ENCODE measurements at places on chromosomes 7 and 10. TPM values are rescaled to one million over a fixed set of nuclear protein-coding genes. Genes with fewer than 3 reads are reported as not detected.

DNA sequence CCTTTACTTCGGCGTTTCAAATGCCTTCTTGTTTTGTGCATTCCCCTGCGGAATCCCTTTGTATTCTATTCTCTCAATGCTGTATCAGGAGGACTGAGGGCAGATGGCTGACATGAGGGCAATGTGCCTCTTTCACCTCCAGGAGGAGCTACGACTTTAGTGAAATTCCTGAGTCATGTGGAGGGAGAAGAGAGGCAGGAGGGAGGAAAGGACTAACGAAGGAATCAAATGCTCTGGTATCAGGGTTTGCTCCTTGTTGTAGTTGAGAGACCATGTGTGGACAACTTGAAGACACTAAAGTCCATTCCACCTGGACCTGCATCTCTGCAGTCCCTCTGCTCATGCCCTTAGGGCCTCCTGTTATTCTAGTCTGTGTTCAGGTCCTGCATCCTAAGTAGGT, 40.2 kb upstream of the PRSS58 start:
- H3K36me3 ChIP-seq = no peaks in the 10 kb centered on the region
- H3K4me3 ChIP-seq = no peak overlapping the region
- H3K27me3 ChIP-seq = no peaks in the 10 kb centered on the region
- DNase-seq = no peak

The TBL2 gene
- total RNA-seq = 47.9 TPM

The CYP26A1 gene
- total RNA-seq = not detected

The PTPRZ1 gene
- total RNA-seq = 2.4 TPM

DNA sequence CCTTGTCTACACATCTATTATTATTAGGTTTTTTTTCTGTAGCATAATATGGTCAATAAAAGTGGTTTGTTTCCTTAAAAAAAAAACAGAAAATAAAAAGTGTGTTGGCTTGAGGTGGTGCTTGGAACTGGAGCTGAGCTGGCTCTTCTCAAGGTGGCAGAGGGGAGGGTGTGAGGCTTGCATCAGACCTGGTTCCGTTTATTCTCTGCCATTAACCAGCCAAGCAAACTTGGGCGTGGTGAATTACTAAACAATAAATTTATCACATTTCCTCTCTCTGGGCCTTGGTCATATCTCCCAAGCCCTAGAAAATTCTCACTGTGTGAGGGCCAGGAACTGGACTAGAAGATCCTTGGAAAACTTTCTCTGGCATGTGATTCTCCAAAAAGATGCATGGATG, 427.5 kb upstream of the MKI67 start:
- no peaks in the 10 kb centered on the region for H3K36me3 ChIP-seq
- no peaks in the 10 kb centered on the region for H3K4me1 ChIP-seq
- H3K27ac ChIP-seq = no peak overlapping the region
- no peaks in the 10 kb centered on the region for H3K27me3 ChIP-seq
- DNase-seq = no peak
- H3K4me3 ChIP-seq = no peak overlapping the region

- H3K27me3 ChIP-seq = no peaks in the 10 kb centered on the region
- H3K4me1 ChIP-seq = no peaks in the 10 kb centered on the region
- H3K27ac ChIP-seq = no peak overlapping the region
- no peak overlapping the region for H3K4me3 ChIP-seq
- H3K36me3 ChIP-seq = no peaks in the 10 kb centered on the region
- no peak for DNase-seq
Measured at GRCh38 chr7:93242106-93242505, 9.9 kb downstream of the VPS50 start.

The TAS2R5 gene
- total RNA-seq = 1.2 TPM

The ZPBP gene
- total RNA-seq = not detected

The AKR1C8 gene
- not detected for total RNA-seq

The GFRA1 gene
- 19.5 TPM for total RNA-seq

DNA sequence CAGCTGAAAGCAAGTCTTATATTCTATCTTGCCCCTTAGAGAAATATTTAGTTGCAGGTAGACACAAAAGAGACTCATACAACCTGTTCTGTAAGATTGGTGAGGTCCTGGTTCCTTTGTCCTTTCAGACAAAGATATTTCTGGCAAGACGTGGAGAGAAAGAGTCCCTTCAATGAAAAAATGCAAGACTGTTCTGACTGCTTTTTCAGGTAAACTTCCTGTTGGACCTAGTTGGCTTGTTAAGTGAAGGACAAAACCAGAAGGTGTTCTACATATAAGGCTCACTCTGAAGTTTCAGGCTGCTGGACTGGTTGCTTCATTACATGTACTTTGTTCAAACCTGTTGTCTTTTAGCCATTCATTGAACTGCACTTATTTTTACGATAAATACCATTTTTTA, 119.0 kb upstream of the PTPRZ1 start:
- no peaks in the 10 kb centered on the region for H3K27me3 ChIP-seq
- no peaks in the 10 kb centered on the region for H3K36me3 ChIP-seq
- no peak overlapping the region for H3K4me3 ChIP-seq
- H3K27ac ChIP-seq = no peak overlapping the region
- no peaks in the 10 kb centered on the region for H3K4me1 ChIP-seq
- no peak for DNase-seq

DNA sequence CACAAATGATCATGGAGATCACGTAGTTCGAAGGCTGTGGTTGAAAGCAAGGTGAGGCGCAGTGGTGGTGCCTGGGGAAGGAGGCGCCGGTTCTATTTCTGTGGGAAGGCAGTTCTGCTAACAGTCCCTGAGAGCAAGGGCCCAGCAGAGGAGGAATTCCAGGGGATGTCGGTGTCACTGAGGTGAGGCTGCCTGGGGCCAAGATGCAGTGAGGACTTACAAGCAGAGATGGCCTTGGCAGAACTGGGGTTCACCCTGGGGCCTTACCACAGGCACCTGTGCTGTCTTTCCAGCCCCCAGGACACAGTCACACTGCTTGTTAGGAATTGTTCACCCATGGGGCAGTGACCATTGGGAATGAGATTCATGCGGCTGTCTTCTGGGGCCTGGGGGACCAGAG, 26.7 kb downstream of the GBX1 start:
- no peaks in the 10 kb centered on the region for H3K27me3 ChIP-seq
- peaks cover 17% of the 10 kb centered on the region for H3K36me3 ChIP-seq
- no peak overlapping the region for H3K4me3 ChIP-seq
- peak; percentile 4 for DNase-seq
- H3K4me1 ChIP-seq = no peaks in the 10 kb centered on the region

The HOXA11 gene
- 6.4 TPM for total RNA-seq

The SPDYE2B gene
- not detected for total RNA-seq

The GIMAP7 gene
- 7.5 TPM for total RNA-seq

The SLC26A3 gene
- total RNA-seq = 1,864 TPM

GRCh38 chr10:33794460-33794859, 460.0 kb upstream of the NRP1 start:
- H3K4me1 ChIP-seq = peaks cover 5% of the 10 kb centered on the region
- no peak overlapping the region for H3K27ac ChIP-seq
- no peaks in the 10 kb centered on the region for H3K27me3 ChIP-seq
- H3K4me3 ChIP-seq = no peak overlapping the region
- no peak for DNase-seq
- H3K36me3 ChIP-seq = no peaks in the 10 kb centered on the region

- H3K4me3 ChIP-seq = no peak overlapping the region
- no peak overlapping the region for H3K27ac ChIP-seq
- no peaks in the 10 kb centered on the region for H3K4me1 ChIP-seq
- no peak for DNase-seq
- no peaks in the 10 kb centered on the region for H3K36me3 ChIP-seq
Measured at GRCh38 chr10:11430421-11431215, 180.8 kb downstream of the USP6NL start.

The CLDN3 gene
- total RNA-seq = 1,662 TPM

DNA sequence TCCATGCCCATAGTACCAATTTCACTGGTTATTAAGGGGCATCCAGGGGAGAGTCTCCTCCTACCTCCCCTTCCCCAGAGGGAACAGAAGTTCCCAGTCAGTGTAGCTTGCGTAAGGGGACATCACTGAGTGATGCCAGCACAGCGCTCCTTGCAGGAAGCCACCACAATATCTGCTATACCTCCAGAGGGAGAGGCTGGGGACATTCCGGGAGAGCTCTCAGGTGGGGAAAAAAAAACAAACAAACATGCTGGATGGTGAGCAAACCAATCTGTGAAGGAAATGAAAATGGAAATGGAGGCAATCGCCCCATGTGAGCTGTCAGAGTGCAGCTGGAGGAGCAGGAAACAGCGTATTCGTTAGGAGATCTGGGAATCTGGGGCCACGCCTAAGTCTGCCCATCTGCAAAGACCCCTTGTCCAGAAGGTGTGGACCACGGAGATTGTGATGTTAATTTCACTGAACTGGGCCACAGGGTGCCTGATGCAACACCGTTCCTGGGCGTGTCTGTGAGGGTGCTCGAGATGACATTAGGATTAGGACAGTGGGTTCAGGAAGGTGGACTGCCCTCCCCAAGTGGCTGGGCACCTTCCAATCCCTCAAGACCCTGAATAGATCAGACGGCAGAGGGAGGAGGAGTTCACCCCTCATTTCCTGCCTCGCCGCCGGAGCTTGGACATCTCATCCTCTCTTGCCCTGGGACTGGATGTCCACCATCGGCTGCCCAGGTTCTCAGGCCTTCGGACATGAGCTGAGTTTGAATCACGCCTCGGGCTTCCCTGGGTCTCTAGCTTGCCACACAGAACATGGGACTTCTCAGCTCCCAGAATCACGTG, 30.5 kb downstream of the GNA12 start:
- H3K27ac ChIP-seq = peak overlapping the region; percentile 65
- H3K4me3 ChIP-seq = no peak overlapping the region
- no peaks in the 10 kb centered on the region for H3K36me3 ChIP-seq
- no peak for DNase-seq
- no peaks in the 10 kb centered on the region for H3K27me3 ChIP-seq

DNA sequence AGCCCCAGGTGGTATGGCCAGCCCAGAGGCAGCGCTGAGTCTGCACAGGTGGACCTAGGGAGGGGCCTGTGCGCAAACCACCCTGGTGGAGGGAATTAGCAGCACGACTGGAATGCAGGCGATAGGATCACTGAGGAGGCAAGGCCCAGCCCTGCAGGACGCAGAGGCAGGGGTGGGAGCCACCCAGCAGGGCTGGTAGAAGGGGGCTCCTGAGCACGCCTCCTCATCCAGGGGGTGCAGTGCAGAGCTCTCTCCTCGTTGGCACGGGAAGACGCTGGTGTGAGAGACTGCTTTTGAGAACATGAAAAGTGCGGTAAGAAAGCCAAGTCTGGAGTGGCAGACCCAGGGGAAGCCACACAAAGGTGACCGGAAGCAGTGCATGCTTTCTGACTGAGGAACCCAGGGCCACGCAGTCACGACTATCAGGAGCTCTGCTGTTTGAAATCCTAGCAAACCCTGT, 6.0 kb downstream of the FXYD4 start:
- no peaks in the 10 kb centered on the region for H3K36me3 ChIP-seq
- DNase-seq = no peak

The TMEM196 gene
- total RNA-seq = not detected

All from transverse colon (tissue), 4 donors.